CD4-positive, alpha-beta T cell treated with Interleukin-17A for 1 hour (primary cell): ENCODE measurements at places on chromosomes 7 and 10.

GRCh38 chr10:85643171-85643844 is 723.3 kb downstream of the GRID1 start:
- no peak for DNase-seq

GRCh38 chr7:3892686-3893085 is 591.6 kb downstream of the SDK1 start:
- DNase-seq, result no peak

GRCh38 chr7:14184292-14184864 is 194.9 kb upstream of the ETV1 start:
- no peak for DNase-seq

DNA sequence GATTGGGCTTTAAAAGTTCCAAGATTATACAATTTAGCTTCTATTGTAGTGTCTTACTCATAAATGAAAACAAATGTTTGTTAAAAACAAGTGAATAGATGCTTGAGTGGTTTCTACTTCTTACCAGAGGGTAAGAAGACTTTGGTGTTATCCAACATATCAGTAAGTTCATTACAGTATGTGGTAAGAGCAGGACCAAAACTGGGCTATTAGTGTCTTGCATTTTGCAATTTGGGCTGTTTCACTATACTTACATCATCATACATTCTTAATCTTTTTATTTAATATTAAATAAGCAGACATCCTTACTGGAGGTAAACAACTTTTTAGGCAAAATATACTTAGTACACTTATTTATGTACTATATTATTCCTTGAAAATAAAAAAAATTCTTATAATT is 248.4 kb upstream of the HGF start:
- DNase-seq, result no peak

- no peak for DNase-seq
Measured at GRCh38 chr7:44748948-44749731, 493 bp downstream of the ZMIZ2 start.

- DNase-seq, result no peak
Measured at GRCh38 chr10:70846795-70847194, 31.0 kb downstream of the SGPL1 start.

DNA sequence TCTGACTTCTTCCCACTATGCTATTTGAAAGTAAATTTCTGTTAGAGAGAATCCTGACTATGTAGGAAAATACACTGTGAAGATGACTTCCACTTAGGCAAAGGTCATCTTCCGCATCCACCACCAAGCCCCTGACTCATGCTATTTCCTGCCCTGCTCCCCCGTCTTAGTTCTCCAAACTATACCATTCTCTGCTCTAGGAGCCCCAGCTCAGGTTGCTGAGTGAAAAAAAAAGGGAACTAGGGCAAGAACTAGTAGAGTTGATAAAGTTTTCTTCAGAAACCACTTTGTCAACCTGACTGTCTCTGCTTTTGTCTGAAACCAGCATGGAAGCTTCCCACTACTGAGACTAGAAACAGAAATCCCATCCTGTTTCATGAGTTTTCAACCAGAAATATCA is 96.9 kb downstream of the EVX1 start:
- DNase-seq, result peak; percentile 22

DNA sequence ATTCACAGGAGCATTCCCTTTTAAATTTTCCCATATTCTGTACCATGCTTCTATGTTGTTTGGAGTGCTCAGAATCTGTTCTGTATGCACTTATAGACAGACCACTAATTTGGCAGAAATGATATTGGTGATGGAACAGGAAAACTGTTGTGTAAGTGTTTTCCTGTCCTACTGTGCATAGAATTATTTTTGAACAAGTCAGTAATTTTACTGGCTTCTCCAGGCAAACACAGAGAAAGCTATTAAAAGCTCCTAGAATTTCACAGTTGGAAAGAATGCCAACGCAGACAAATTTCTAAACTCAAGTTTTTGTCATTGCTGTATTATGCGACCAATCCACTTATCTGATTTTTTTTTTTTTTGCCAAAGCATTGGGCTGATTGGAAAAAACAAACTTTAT is 55.7 kb downstream of the ANKMY2 start:
- DNase-seq, result no peak

- no peak for DNase-seq
Measured at GRCh38 chr10:106506526-106507283, 657.8 kb downstream of the SORCS1 start.

GRCh38 chr10:11322698-11323097 is 288.8 kb downstream of the USP6NL start:
- no peak for DNase-seq

DNA sequence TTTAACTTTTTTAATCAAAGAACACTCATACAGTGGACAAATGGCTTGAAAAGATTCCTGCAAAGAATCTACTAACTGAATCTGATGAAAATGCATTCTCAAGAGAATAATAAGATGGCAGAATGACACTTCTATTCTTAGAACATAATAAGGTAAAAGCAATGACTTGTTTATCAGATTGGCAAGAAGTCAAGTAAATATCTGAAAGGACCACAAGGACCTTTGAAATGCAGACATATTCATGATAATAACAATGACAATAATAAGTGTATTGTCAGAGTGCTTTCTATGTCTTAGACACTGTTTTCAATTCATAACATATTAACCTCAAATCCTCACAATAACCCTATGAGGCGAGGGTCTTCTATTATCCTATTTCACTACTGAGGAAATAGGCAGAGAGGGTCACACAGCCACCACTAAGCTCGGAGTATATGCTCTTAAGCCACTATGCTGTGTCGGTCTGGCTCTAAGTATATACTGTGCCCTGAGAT is 10.6 kb downstream of the HACD1 start:
- DNase-seq, result no peak

GRCh38 chr7:12244694-12245093 is 33.6 kb downstream of the TMEM106B start:
- no peak for DNase-seq

- no peak for DNase-seq
Measured at GRCh38 chr7:93977211-93977950, 26.8 kb downstream of the BET1 start.

DNA sequence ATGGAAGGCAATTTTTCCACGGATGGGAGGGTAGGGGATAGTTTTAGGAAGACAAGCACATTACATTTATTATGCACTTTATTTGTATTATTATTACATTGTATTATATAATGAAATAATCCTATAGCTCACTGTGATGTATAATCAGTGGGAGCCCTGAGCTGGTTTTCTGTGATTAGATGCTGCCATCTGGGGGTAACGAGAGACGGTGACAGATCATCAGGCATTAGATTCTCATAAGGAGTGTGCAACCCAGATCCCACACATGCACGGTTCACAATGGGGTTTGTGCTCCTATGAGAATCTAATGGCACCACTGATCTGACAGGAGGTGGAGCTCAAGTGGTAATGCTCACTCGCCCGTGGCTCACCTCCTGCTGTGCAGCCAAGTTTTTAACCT is 103.9 kb upstream of the STK17A start:
- DNase-seq, result no peak

DNA sequence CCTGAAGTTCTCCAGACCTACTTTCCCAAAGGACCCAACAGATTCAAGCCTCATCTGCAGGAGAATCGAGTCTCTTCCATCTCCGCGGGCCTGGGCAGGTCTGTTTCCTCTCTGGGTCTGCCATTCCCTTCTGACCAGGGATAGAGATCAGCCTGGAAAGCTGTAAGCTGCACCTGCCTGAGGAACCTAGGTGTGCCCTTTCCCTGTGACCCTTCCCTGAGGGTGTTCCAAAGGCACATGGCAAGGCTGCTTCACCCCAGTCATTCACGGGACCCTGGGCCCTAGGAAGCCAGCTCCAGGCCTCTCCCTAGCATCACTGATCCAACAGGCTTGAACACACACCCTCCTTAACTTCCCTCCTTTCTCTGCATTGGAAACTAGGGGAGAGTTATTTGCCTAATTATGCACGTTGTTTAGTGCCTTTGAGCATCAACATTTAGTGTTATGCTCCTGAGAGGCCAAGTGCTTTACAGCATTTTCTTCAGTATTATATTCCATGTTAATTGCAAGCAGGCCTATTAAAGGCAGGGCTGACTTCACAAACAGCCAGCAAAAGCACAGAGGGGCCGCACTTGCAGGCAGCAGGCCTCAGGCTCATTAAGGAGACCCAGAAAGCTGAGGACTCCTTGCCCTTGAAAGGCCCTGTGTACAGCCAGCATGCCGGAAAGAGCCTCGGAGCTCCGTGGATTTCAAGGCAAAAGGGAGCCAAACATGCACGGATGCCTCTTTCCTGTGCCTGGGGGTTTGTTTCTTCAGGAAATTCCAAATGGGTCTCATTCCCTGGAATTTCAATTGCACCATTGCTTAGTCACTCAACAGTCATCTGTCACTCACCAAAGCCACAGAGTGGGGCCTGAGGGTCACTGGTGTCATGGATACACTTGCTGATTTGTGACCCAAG is 91.0 kb upstream of the FAM20C start:
- no peak for DNase-seq

DNA sequence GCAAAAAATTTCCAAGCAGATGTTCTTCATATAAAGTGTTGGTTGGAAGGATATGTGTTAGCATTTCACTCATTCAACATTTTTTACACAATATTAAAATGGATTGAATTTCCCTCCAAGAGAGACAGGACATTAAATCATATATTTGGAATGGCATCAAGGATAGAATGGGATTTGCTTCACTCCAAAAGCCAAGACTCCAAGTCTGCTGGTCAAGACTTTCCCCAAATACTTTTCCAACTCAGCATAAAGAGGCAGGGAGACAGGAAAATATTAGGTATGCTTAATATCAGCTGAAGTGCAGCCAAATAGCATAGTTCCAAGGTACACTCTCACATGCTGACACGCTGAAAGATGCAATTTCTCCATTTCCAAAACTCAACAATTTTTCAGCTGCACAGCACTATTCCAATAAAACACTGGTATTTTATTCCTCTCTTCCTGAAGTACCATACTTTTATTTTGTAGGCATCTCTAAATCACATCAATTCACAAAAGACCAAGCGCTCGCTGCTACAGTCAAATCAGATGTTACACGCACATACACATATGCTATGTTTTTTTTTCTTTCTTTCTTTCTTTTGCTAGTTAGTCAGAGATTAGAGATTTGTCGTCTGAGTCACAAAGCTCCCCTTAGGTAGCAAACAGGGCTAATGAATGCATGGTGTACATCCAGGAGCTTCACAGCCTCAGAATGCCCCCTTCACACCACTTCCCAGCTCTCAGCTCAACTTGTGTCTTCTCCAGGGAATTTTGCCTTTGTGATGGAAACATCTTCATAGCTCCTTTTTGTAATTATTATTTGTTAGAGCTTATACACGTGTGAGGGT is 1033.8 kb upstream of the AUTS2 start:
- DNase-seq, result no peak

- DNase-seq, result no peak
Measured at GRCh38 chr7:50587737-50588136, 22.5 kb upstream of the DDC start.

- no peak for DNase-seq
Measured at GRCh38 chr7:27199849-27200760, at the start of gene HOXA13. Gene HOXA13 (minus strand): TSS chr7:27200091. CDS start chr7:27200077, 14 bp downstream.

GRCh38 chr7:126436213-126436868 is 816.4 kb downstream of the GRM8 start:
- no peak for DNase-seq

GRCh38 chr7:158321936-158322615 is 265.5 kb downstream of the PTPRN2 start:
- DNase-seq, result no peak

DNA sequence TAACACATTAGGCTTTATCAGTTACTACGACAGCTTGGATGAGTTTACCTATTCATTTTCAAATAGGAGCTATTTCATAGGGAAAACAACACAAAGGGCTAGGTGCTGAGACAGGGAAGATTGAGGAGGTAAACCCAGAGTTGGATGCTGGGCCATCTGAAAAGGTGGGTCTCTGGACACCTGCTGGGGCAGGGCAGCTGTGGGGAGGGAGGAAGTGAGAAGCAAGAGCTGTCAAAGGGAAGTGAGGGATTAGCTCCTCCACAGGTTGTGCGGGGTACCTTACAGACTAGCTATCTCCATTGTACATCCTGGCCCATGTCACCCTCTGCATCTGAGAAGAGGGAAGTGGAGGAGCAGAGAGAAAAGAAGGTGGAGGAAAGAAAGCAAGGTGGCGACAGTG is 48.9 kb downstream of the BLNK start:
- no peak for DNase-seq

DNA sequence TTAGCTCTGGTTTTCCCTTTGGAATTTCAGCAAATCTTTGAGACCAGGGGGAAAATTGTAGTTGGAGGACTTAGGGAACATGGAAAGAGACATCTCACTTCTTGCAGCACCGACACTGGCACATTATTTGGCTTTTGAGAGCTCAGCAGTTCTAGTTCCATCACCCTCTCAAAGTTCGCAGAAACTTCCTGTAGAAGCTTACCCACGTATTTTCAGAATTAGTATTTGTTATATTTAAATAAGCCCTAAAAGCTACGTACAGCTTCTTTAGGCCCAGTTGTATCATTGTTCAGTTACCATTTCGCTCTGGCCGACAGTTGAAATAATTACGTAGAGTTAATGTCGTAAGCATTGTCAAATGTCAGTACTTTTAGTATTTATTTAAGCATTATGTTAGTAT is 13.4 kb downstream of the CEP55 start:
- DNase-seq, result no peak
